Left ventricle myocardium superior (tissue), 1 donor: ENCODE measurements at places on chromosomes 6 and 20. TPM values are rescaled to one million over a fixed set of nuclear protein-coding genes. Genes with fewer than 3 reads are reported as not detected.
A peak's percentile ranks its signal among the peaks of the same experiment; 100 is the strongest.

Gene PBOV1
- not detected for total RNA-seq

Gene MCHR2
- not detected for total RNA-seq

DNA sequence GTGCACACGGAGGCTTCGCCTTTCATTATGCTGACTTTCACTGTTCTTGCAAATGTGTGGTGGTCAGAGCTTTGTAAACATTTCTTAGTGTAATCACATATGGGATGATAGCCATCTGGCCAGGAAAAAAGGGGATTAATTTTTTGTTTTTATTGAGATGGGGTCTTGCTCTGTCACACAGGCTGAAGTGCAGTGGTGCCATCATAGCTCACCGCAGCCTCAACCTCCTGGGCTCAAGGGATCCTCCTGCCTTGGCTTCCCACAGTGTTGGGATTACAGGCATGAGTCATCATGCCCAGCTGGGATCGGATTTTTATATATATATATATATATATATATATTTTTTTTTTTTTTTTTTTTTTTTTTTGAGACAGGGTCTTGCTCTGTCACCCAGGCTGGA, 11.0 kb upstream of the TIAM2 start:
- DNase-seq = no peak

- DNase-seq = no peak
Observed at GRCh38 chr6:55320696-55321086, 6.6 kb upstream of the GFRAL start.

- DNase-seq = peak; percentile 58
Observed at GRCh38 chr6:101402622-101403031, 9.1 kb downstream of the GRIK2 start.
